DMS153 (cell line): ENCODE measurements at places on chromosomes 2 and 18.

- no peak for DNase-seq
Measured at GRCh38 chr2:143948710-143949109, 571.2 kb downstream of the ZEB2 start.

DNA sequence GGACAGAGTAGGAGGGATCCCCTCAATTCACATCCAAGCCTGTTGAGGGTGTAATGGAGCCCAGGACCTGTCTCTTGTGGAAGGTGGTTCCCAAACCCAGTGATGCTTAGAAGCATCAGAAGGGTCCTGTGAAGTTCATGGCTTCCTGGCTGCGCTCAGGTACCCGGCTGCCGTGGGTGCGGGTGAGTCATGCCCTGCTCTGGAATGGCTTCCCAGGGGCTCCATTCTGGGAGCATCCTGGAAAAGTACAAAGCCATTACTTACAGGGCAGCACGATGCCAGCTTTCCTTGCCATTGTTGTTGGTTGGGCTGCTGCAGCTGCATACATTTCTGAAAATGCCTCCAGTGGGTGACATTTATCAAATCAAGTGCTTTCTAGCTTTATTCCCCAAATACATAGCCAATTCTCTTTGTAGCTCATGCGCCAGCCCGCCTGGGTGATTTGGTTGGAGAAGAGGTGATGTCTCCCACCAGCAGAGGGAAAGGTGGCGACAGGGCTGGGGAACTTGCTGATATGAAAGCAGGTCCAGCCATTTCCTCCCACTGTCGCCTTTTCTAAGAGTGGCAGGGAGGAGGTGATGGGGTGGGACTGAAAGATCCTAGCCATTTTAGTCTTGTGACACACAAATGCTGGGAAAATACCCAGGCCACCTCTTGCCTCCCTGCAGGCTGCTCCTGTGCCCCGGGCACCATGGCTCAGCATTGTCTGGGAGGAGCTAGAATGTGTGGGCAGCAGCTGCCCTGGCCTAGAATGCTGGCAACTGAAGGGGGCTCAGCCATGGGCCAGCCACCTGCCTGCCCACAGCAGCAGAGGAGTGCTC, 65.9 kb upstream of the HPCAL1 start:
- no peak for DNase-seq

GRCh38 chr18:74139888-74140287, 7.7 kb downstream of the FBXO15 start:
- no peak for DNase-seq

GRCh38 chr2:234981197-234982095, 29.6 kb downstream of the SH3BP4 start:
- DNase-seq, result no peak

- no peak for DNase-seq
Measured at GRCh38 chr2:11677136-11678055, 7.4 kb upstream of the NTSR2 start.

- no peak for DNase-seq
Measured at GRCh38 chr2:134401789-134402188, 147.9 kb downstream of the MGAT5 start.

- DNase-seq, result no peak
Measured at GRCh38 chr18:63298400-63299365, 20.9 kb downstream of the BCL2 start.

DNA sequence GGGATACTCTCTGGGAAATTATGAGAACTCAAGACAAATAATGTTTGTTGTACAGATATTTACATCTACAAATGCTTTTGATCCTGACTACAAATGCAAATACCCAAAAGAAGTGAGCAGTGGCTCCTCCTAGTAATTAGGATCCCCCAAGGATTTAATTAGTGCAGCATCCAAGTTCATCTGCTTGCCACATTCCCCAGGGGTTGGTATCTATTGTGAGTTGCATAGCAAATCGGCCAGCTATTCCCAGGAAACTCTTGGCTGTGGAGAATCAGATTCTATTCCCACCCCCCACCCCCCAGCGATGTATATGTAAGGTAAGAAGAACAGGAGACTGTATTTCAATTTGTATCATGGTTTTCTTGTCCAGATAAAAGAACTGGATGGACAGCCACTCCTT, 725.1 kb upstream of the CDH7 start:
- no peak for DNase-seq

DNA sequence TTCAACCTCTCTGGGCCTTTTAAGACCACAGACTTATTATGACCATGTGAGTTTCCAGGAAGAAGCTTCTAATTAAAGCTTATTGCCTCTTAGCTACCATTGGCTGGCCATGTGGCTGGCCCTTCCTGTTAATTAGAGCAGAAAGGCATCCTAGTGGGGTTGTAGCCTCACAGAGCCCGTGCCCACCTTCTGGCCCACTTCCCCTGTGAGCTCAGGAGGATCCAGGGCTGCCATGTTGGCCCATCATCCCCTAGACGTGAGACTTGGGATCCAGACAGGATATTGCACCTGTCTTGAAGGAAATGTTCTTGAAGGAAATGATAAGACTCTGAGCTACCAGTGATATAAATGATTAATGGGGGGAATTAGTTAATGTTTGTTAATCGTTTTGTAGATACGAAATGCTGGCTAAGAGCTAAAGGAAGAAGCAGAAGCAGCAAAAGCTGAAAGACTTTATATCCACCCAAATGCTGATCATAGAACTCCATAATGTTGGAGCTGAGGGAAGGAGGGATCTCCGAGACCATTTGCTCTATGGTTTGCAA, 255.4 kb downstream of the CLIP4 start:
- no peak for DNase-seq

GRCh38 chr2:207771421-207771820, 1.7 kb upstream of the FZD5 start:
- DNase-seq, result no peak

DNA sequence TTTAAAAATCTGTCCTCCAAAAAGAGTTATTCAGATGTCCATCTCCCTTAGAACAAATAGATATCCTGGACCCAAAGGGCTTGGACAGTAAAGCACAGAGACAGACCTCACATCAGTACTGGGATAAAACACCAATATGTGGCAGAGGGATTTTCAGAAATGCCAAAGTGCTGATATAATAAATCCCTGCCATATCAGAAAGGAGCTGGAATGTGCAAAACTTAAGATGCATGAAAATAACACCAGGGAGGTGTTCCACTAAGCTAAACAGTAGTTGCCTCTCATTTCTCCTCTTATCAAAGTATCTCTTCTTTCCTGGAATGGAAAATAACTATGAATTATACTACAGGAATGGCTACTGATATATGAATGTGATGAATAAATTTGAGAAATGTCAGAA, 13.2 kb downstream of the USP40 start:
- no peak for DNase-seq

DNA sequence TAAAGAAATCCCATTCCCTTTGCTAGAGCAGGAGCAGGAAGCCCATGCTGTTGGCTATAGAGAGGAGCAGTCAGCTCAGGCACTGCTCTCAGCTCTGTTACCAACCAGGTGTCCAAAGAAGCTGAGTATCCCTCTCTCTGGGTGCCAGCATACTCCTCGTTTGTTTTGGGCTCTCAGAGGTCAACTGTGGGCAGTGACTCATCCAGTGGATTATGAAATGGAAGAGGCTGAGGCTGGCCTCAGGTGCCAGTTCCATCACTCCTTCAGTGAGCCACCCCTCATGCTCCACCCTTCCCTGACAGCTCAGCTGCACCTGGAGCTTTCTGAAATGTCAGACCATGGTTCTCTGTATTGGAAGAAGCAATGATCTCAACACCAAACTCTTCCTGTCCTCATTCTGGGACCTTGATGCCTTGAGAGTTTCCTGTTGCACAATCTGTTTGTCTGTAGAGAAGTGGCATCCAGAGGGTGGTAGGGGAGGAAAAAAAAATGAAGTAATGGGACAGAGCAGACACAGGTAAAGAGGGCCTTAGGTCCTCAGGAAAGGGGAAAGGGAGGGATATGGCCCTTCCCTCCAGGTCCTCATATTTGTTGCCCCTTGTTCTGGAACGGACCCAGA, 31.2 kb upstream of the EN1 start:
- no peak for DNase-seq

- DNase-seq, result no peak
Measured at GRCh38 chr18:5052491-5052890, 144.6 kb downstream of the AKAIN1 start.

GRCh38 chr2:68039317-68039716, 23.5 kb downstream of the C1D start:
- DNase-seq, result no peak

- no peak for DNase-seq
Measured at GRCh38 chr18:9401176-9401575, 66.6 kb downstream of the TWSG1 start.

DNA sequence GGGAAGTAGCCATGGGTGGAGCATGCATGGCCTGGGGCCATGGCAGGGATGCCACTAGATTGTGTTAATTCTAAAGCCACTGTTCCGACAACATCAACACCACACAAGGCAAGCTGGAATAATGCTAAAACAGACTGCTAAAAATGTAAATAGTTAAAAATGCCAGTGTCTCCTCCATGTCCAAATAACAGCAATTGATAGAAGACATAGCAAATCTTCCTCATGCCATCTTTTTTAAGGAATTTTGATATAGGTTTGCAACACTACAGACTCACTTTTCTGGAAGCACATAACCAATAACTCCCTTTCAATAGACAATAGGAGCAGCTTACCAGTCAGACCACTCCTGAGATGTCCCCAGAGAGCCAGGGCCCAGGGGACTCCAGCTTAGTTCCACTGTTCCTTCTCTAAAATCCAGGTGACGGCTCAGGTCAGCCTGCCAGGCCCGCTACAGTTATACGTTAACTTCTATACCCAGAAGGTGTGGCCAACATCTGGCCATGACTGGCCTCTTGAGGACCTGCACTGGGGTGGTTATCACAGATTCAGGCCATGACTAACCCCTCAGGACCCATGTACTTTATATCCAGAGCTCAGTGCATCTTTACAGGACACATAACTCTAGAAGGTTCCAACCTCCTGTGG, 20.3 kb downstream of the TUBB6 start:
- DNase-seq, result no peak

DNA sequence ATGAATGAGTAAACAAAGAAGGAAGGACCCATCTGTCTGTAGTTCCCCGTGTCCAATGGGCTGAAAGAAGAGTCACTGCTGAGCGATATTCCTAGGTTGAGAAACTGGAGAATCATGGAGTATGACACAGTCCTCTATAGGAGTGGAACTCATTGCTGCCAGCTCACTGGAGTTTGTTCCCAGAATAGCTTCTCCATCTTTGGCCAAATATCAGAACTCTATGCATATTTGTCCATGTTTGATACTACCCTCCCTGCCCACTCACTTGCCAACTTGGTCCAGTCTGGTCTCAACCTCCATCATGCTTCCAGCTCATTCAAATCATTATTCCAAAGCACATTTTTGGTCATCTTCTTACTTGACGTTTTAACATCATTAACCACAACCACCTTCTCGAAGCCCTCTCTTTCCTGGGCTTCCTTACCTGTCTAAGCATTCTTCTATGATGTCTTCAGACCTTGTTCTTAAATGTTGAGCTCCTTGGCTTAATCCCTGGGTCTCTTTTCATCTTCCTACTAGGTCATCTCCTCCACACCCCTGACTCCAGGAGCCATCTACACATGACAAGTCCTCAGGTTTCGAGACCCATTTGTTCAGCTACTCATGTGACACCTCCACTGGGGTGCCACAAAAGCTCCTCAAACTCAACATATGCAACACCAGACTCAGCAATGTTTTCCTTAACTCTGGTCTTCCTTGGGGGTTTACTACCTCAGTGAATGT, 221.6 kb downstream of the MYCN start:
- DNase-seq, result no peak

DNA sequence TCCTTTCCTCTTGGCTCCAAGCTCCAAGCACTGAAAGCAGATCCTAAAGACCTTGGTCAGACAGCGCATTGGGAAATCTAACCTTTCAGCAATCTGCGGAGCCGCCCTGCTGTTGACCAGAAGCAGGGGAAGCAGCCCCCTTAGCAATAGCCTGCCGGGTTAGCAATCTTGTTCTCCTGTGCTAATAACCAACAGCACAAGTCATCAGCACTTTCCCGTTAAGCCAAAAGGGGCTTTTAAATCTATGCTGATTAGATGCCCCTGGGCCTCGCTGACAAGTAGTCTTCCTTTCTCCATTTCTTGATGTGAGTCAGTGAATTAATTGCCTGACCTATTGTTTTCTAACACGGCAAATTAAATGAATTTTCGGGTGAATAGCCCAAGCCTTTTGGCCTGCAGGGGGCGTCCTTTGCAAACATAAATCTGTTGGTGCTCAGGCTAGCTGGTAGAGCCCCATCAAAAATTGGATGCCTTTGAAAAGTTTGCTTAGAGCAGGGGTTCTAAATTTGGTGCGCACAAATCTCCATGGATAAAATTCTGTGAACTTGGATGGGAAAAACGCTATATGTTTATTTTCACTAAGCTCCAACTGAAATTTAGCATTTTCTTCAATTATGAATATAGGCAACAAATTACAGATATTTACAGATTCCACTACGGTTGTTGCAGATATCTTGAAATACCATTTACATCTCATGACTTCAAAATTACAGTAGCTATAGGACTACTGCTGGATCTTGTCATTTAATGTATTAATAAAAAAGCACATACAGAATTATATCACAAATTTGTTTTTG, 24.6 kb downstream of the MAIP1 start:
- no peak for DNase-seq

DNA sequence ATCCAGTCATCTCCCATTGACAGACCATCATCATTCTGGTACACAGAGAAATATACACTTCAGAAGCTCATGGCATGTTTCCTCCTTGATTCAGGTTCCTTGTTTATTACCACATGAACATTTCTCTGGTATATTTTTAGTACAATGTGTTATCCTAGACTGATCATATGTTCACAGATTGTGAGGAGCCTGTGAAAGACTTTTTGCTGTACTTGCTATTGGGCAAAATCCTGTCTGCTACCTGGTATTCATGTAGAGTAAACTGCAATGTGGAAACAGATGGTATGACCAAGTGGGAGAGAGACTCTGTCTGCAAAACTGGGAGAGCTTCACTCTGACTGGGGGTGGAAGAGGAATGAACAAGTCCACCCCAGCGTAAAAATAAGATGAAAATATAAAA, 657.2 kb downstream of the IRS1 start:
- DNase-seq, result no peak

DNA sequence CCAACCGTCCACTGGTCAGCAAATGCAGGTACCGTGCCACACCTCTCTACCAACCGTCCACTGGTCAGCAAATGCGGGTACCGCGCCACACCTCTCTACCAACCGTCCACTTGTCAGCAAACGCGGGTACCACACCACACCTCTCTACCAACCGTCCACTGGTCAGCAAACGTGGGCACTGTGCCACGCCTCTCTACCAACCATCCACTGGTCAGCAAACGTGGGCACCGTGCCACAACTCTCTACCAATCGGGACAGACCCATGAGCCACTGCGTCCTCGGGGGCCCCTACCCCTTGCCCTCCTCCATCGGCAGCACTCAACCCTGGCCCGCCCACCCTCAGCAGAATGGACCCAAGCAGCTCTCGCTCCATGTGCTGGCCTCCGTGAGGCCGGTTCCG, 226.4 kb upstream of the SALL3 start:
- no peak for DNase-seq

GRCh38 chr2:107002735-107003134, 116.8 kb upstream of the ST6GAL2 start:
- no peak for DNase-seq

GRCh38 chr18:24060644-24061043, 46.1 kb downstream of the TTC39C start:
- no peak for DNase-seq
